ENCODE measurements at places on chromosomes 7 and 10. TPM values are rescaled to one million over a fixed set of nuclear protein-coding genes. Genes with fewer than 3 reads are reported as not detected.

Gene OGDHL
- 40.7 TPM for polyA plus RNA-seq

Gene KLF14
- polyA plus RNA-seq: 0.48 TPM

Gene FGFBP3
- polyA plus RNA-seq: 35.9 TPM

Gene VSTM4
- polyA plus RNA-seq: 0.52 TPM

Gene IGFBP3
- 1.6 TPM for polyA plus RNA-seq

Gene SPDYE2B
- polyA plus RNA-seq: not detected

Gene STOX1
- polyA plus RNA-seq: 1.2 TPM

Gene CPA2
- 0.41 TPM for polyA plus RNA-seq

Gene PNLIPRP2
- polyA plus RNA-seq: not detected

Gene TRIM4
- polyA plus RNA-seq: not detected

Gene STEAP1B
- polyA plus RNA-seq: not detected

Gene PTPRN2
- polyA plus RNA-seq: 45.5 TPM

Gene FAM25C
- not detected for polyA plus RNA-seq

Gene FAM25A
- polyA plus RNA-seq: not detected

Gene BMPER
- polyA plus RNA-seq: 2.1 TPM

Gene CCDC146
- polyA plus RNA-seq: 13.0 TPM

Gene SAMD9L
- not detected for polyA plus RNA-seq

Gene TLL2
- polyA plus RNA-seq: 0.11 TPM

Gene HOXA6
- not detected for polyA plus RNA-seq

Gene GIMAP4
- not detected for polyA plus RNA-seq

Measured in neural cell (in vitro differentiated cells).